Spinal cord (tissue), 10 donors: ENCODE measurements at places on chromosomes 16 and 17.

DNA sequence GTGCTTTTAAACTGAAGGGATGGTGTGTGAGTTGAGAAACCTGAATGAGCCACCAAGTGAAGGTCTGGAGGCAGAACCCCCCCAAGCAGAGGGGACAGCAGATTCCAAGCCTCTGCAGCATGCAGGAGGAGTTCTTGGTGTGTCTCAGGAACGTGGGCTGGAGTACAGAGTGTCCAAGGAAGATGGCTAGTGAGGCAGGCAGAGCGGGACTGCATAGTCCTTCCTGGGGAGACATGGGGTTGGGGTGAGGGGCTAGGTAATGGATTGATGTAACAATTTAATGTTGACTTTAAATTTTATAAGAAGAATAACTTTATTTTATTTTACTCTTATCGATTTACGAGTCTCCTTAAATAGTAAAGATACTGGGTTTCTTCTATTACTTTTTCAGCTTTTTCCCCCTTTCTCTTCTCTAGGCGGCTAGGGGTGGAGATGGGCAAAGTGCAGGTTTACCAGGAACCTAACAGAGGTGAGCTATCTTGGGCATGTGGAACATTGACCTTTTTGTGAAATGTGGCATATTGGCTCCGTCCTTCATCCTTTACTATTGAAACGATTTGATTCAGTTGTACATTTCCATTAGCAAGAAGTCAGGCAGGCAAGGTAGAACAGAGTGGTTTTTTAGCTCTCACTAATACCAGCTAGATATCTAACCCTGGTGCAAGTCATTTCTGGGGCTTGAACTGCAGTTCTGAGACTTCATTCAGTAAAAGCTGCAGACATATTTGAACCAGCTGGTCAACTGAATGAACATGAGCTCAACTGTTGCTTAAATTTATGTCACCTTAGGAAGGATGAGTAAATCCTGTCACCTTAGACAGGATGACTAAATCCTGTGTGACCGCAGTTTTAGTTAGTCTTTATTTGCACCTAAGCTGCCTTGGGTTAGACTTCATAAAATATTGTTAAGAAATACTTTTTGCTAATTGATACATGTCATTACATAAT is 9.2 kb downstream of the PRPSAP2 start:
- H3K27me3 ChIP-seq: no peaks in the 10 kb centered on the region
- no peak overlapping the region for H3K4me3 ChIP-seq
- H3K36me3 ChIP-seq: peaks cover 36% of the 10 kb centered on the region
- H3K4me1 ChIP-seq: no peaks in the 10 kb centered on the region
- DNase-seq: no peak
- H3K27ac ChIP-seq: no peak overlapping the region

DNA sequence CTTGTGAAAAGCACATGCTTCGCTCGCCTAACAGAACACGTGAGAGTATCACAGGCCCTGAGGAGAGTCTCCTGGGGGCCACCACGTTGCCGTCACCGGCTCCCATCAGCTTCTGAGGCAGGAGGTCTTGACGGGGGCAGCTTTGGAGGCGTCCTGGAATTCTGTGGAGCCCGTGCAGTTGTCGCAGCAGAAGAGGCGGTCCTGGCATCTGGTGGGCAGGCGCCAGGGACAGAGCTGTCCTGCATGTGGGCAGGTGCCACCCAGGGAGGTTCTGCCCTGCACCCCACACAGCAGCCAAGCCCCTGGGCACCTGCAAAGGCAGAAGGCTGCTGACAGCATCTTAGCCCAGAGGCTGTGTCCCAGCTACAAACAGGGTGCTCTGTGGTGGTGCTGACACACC is 99.0 kb upstream of the CREBBP start:
- peaks cover 70% of the 10 kb centered on the region for H3K36me3 ChIP-seq
- DNase-seq: no peak
- no peak overlapping the region for H3K4me3 ChIP-seq
- H3K27me3 ChIP-seq: no peaks in the 10 kb centered on the region
- no peak overlapping the region for H3K27ac ChIP-seq

DNA sequence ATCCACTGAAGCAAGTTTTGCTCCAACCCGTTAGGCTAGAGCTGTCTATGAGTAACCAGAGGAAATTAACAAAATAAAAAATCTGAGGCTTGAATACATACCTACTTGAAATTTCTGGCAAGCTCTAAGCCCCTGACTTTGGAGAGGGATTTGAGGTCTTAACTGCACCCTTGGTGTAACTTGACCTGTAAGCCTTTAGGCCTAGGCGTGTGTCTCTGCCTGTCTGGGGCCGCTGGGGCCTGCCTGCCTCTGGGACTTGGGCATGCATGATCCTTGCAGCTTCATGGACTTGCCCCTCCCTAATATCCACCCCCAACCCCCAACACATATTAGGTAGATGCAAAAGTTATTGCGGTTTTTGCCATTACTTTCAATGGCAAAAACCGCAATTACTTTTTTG is 3.7 kb upstream of the CDC42EP4 start:
- peaks cover 21% of the 10 kb centered on the region for H3K4me1 ChIP-seq
- no peak overlapping the region for H3K4me3 ChIP-seq
- no peak overlapping the region for H3K27ac ChIP-seq

DNA sequence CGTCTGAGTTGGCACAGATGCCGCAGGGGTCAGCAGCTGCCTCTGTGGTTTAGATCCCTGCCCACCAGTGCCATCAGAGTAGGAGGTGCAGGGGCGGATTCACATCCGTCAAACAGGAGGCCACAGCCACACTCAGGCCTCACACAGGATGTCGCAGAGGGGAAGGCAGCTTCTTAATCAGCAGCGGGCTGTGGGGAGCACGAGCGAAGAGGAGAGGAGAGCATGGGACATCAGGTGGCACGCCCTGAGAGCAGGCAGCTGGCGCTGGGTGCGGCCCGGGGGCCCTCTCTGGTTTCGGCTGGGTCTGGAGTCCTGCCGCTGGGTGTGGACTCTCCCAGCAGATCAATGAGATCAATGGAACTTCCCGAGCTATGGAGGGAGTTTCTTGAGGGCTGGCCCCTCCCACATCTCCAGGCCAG is 9.6 kb downstream of the LLGL2 start:
- no peak for DNase-seq
- H3K27me3 ChIP-seq: no peaks in the 10 kb centered on the region
- no peak overlapping the region for H3K4me3 ChIP-seq
- peaks cover 16% of the 10 kb centered on the region for H3K4me1 ChIP-seq
- peaks cover under 1% of the 10 kb centered on the region for H3K36me3 ChIP-seq

- H3K4me3 ChIP-seq: no peak overlapping the region
- H3K27ac ChIP-seq: no peak overlapping the region
- H3K4me1 ChIP-seq: peaks cover 7% of the 10 kb centered on the region
- H3K36me3 ChIP-seq: peaks cover 38% of the 10 kb centered on the region
- H3K27me3 ChIP-seq: no peaks in the 10 kb centered on the region
These were observed 53.1 kb upstream of the CDR2 start for GRCh38 chr16:22427556-22427955.
